ENCODE measurements at places on chromosomes 4 and X.
A peak's percentile ranks its signal among the peaks of the same experiment; 100 is the strongest.

DNA sequence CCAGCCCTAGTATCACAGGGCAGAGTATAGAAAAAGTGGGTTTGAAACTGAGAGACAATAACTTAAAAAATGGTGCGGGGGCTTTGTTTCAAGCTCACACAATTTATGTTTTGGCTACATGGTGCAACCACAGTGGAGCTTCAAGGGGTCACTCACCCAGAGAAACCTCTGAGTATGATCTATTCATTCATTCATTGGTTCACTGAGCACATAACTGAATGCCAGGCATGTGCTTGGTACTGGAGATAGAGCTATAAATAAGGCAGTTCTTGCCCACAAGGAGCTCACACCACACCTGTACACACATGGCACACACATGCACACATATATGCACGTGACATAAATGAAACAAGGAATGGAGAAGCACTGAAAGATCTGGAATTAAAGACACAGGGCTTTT is 171.4 kb downstream of the NHS start:
- DNase-seq, result no peak

- peak; percentile 9 for DNase-seq
Measured at GRCh38 chr4:74583089-74583700, 138.3 kb downstream of the AREG start.

GRCh38 chrX:20500171-20500865 is 233.6 kb upstream of the RPS6KA3 start:
- DNase-seq, result no peak

DNA sequence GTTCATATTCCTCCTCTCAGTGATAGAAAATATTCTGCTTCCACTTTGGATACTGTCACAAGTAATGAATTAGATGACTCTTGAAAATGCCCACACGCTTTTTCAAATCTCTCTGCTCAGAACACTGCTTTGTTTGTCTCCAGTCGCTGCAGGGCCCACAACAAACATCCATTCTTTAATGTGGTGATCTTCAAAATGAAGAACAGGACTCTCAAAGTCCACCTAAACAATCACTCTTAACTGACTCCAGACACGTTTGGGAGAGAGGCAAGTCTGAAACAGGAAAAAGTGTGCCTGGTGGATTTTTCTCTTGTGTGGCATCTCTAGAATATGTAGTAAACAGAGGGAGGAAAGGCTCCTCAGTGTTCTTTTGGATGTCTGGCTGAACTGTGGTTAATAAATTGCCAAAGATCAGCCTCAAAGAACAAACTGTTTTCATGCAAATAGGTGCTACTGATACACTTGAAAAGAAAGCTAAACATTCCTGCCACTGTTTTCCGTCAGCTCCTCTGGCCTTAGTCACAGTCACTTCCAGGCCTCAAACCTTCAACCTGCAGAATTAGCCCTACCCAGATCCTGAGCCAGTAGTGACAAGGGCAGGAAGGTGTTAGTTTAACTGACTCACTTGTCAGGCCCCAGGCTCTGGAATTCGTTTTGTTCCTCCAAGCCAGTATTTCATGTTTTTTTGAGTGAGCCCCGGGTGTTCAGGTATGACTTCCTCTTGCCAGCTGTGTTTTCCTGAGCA is 259.6 kb upstream of the GPC4 start:
- no peak for DNase-seq

DNA sequence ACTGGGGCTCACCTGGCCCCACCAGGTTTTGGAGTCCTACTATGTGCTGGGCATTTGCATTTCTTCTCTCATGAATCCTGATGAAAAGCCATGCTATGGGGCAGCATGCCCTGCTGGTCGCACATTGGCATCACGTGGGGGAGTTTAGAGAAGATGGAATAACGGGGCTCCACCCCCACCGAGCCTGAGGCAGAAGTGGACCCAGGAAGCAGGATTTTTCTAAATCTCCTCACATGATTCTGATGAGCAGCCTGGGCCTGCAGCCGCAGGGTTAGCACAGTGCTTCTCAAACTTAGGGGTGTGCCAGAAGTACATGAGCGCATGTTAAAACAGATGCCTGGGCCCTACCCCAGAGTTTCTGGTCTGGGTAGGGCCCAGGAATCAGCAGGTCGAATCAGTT is 4.6 kb upstream of the SORCS2 start:
- DNase-seq, result no peak

DNA sequence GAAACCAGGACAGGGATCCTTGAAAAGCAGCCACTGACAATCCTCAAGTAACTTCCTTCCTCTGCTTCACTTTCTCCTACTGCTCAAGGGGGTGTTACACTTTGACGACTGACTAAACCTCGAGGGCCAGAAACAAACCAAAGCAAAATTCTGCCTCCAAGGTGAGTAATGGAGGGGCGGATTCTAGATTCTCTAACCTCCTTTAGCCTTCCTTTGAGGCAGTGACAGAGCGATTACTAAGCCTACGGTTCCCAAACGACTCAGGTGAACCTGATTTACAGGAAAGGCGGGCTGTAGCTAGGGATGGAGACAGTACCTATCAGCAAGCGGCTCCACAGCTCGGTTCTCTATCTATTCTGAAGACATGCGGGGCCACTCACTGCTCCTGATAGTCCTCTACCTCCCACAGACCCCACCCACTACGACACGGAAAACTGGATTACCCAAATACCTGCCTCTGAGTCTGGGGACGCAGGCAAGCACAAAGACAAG is 487 bp downstream of the TBCK start:
- DNase-seq, result peak; percentile 54

DNA sequence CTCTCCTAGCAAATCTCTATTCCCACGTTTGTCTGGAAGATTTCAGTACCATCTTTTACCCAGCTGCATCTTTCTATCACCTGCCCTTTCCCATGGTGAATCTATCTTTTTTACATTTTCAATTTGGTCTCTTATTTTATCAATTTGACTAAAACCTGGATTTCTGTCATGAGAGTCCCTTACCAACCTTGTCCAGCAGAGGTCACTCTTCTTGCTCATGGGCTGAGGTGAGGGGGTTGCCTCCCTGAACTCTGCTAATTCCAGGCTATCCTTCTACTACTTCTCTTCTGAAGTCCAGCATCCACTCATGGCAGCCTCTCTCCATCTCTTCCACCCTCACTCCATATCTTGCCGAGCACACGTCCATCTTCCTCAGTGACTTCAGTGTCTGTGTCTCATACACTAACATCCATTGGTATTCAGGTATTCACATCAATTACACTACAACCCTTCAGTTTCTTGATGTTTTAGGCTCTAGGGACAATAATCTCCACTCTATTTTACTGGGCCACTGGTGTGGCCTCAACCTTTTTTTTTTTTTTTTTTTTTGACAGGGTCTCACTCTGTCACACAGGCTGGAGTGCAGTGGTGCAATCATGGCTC is 17.8 kb upstream of the ZNF827 start:
- peak; percentile 62 for DNase-seq

- no peak for DNase-seq
Measured at GRCh38 chr4:84167564-84167963, 331.5 kb downstream of the NKX6-1 start.

DNA sequence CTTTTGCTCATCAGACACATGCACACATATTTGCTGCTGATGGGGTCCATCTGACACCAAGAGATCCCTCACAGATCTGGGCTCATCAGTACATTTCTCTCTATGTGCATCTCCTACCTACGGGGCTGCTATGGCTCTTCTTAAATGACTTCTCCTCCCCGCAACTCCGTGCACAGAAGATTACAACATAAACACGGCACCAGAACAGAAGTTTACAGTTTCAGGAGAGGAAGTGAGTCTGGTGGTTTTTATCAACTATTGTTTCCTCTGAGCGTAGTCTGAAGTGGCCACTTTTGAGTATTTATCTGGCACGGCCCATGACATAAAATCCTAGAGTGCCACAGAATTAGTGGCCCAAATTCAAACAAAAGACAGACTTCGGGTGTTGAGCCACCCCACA is 263.8 kb downstream of the PRDM5 start:
- DNase-seq, result no peak

GRCh38 chrX:41630091-41630490 is 58.7 kb upstream of the GPR34 start:
- no peak for DNase-seq

- no peak for DNase-seq
Measured at GRCh38 chr4:78720994-78721677, 55.0 kb upstream of the BMP2K start.

GRCh38 chr4:37985730-37986275 is 25.6 kb downstream of the PTTG2 start:
- DNase-seq, result no peak

Data from MCF 10A (cell line).